ENCODE measurements at places on chromosomes 3 and 15.

DNA sequence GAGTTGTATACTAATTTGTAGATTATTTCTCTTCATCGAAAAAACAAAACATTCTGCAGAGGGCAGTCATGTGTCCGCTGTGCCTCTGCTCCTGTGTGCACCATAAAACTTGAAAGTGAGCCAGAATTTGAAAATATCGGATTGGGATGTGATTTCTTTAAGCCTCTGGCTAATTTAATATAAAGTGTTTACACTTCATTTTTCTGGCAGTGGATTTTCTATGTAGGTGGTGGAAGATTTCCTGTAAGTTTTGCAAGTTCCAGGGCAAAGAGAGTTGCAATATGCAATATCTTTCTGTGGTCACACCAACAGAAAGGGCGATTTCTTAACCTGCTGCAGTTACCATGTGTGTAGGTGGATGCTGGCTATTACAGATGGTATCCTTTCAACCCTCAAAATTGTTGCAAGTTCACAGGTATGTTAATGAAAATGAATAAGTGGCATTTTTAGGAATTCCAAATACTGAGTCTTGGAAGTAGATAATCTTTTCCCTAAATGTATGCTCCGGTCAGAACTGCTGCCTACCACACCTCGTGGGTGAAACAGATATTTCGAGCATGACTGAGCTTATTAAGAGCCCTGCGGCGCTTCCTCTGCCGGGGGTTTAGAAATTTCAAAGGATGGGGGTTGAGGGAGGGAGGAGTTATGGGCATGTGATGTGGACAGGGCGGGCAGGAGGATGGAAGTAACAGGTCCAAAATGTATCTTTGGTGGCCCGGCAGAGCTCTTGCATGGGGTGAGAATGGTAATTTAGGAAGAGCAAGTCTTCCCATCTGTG is 134.0 kb downstream of the PGPEP1L start:
- no peak for DNase-seq

GRCh38 chr3:44323341-44323955 is 15.1 kb upstream of the TCAIM start:
- DNase-seq, result peak; percentile 25

DNA sequence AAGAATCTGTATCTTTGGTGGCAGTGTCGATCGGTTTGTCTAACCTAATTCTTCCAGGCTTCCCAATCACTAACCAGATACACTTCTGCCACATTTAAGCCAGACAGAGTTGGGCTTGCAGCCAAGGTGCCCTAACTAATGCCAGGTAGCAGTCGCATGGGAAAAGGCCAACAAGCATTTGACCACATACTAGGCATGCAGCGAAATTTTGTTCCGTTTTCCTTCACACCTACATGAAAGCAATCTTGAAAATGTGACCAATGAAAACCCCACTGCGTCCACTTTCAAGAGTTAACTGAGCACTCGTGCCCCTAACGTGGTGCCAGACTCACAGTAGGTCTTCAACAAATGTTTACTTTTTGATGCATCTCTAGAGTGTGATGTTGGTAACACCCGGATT is 192.2 kb upstream of the TPM1 start:
- DNase-seq, result no peak

- DNase-seq, result no peak
Measured at GRCh38 chr15:93895976-93896770, 335.2 kb upstream of the MCTP2 start.

GRCh38 chr15:90211009-90211408 is 9.9 kb downstream of the SEMA4B start:
- DNase-seq, result no peak

- no peak for DNase-seq
Measured at GRCh38 chr15:99412082-99412481, 153.7 kb upstream of the MEF2A start.

- DNase-seq, result no peak
Measured at GRCh38 chr15:52857937-52858781, 68.0 kb upstream of the ONECUT1 start.

- DNase-seq, result no peak
Measured at GRCh38 chr15:93217343-93217742, 128.3 kb upstream of the RGMA start.
